ENCODE measurements at places on chromosomes 5 and 9. TPM values are rescaled to one million over a fixed set of nuclear protein-coding genes. Genes with fewer than 3 reads are reported as not detected.

Gene SARDH
- 10.9 TPM for total RNA-seq

Gene RALGPS1
- total RNA-seq, result 5.3 TPM

Gene DPM2
- total RNA-seq, result 11.5 TPM

Gene TRIM36
- total RNA-seq, result 0.36 TPM

Gene SLC27A6
- not detected for total RNA-seq

Gene SEC24A
- total RNA-seq, result 30.6 TPM

Gene F2RL2
- 1.5 TPM for total RNA-seq

Gene PRUNE2
- total RNA-seq, result 80.0 TPM

Gene PCDHA1
- total RNA-seq, result not detected

All from osteoblast (primary cell).